ENCODE measurements at places on chromosomes 1 and 21.

DNA sequence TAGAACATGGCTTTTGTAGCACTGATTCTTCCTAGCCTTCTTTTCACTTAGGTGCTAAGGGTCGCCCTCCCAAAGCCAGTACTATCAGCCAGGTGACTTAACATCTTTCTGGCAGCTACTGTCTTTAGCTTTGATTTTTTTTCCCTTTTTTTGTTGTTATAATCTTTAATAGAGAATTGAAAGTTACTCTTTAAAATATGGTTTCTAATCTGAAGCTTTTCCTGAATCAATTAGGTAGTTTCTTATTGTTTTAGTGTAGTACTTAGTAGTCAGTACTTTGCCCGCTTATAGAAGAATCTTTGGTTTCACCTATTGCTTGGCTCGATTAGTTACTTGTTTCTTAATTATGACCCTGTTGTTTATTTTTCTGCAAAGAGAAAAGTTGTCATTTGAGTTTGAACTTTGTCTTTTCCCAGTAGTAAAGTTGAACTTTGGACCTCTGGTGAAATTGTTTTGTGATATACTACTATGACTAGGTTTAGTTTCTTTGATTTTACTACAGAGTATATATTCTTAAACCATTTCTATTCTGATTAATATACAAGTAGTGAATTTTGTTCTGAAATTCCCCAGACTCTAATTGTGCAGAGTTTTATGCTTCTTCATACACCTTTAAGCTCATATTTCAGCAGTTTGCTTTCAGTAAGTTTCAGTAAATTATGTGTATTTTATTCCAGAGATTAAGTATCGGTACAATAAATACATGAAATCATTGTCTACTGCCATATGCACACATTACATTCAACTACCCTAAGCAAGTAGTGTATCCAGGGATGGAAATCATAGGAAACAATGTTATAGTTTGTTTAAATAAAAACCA is 3.9 kb downstream of the MAGI3 start:
- DNase-seq = no peak

GRCh38 chr1:110130989-110131388 is 18.7 kb downstream of the UBL4B start:
- DNase-seq = no peak

DNA sequence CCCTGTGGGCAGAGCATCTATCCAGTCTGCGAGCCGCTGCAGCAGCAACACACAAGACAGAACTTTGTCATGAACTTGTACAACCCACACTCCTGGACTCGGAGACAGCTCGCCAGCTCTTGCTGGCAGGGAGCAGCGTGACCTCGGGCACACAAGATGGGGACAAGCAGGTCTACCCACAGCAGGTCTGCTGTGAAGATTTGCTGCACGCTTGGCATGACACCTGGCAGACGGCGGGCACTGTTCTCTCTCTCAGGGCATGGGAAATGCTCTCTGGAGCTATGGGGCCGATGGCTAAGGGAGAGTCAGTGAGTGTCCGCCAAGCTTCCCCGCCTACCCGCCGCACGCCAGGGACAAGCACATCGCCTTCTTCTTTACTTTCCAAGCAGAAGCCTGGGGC is 90.0 kb downstream of the STUM start:
- DNase-seq = no peak

DNA sequence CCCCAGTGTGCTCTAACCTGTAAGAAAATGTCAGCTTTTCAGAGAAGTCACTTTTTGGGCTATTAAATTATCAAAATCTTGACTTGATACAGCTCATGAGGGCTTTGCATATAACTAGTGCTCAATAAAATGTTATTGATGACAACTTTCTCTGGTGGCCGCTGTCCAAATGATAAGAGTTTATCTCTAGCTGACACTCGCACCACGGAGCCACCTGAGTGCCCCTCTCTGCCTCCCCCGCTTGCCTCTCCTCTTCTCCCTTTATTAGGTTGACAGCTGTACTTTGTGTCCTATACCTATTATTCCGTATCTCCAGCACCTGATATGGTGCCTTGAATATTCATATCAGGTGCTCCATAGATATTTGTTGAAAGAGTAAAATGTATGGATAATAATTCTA is 82.8 kb downstream of the PHTF1 start:
- DNase-seq = no peak

GRCh38 chr1:4709641-4710040 is 55.2 kb downstream of the AJAP1 start:
- no peak for DNase-seq

DNA sequence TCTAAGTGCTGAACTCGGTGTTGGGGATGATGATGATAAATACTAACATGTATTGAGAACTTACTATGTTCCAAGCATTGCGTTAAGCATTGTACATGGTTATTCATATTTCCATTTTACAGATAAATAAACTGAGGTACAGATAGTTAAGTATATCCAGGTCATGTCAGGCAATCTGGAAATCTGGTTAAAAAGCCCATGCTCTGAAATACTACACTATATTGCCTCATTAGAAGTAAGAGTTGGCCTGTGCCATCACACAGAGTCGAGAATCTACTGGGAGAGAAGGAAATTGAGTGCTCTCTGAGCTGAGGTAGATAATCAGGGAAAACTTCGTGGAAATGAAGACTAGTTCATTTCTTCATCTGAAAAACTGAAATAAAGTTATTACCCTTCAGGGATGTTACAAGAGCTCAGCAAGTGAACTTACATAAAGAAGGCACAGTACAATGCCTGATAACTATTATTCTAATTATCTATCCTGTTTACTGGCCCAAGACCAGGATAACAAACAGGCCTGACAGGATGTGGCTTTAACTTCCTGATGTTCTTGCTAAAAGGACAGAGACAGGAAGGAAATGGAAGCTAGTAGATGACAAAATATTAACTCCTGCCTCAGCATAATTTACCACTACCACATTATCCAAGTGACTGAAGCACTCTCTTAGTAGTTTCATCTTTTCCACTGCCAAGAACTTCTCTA is 85.6 kb downstream of the EPS15 start:
- no peak for DNase-seq

DNA sequence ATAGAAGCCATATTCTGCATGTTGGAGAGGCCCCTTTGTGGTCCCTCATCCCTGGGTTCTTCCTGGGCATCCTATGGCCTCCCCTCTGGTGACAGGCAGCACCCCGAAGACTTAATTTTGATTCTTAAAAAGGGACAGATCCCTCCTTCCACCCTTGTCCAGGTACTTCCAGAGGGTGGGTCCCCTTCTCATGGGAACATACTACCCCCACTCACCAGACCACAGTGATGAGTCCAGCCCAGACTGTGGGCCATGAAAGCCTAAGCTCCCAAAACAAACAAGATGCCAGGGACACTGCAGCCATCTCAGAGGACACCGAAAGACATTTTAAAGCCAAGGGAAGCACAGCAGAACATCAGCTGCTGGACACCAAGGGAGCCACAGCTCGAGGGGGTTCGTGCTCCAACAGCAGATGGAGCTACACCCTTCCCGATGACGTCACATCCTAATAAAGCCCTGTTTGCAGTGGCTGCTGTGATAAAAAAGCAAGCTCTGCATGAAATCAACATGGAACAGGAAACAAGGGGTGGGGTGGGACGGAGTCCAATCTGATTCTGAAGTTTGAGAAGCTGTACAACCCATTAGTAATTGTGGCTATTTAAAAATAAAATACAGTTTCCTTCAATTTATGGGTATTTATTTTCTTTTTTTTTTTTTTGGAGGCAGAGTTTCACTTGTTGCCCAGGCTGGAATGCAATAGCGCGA is 32.4 kb downstream of the GNB1 start:
- DNase-seq = no peak
